NCI-H2081 (cell line): ENCODE measurements at places on chromosomes 12 and 14.

DNA sequence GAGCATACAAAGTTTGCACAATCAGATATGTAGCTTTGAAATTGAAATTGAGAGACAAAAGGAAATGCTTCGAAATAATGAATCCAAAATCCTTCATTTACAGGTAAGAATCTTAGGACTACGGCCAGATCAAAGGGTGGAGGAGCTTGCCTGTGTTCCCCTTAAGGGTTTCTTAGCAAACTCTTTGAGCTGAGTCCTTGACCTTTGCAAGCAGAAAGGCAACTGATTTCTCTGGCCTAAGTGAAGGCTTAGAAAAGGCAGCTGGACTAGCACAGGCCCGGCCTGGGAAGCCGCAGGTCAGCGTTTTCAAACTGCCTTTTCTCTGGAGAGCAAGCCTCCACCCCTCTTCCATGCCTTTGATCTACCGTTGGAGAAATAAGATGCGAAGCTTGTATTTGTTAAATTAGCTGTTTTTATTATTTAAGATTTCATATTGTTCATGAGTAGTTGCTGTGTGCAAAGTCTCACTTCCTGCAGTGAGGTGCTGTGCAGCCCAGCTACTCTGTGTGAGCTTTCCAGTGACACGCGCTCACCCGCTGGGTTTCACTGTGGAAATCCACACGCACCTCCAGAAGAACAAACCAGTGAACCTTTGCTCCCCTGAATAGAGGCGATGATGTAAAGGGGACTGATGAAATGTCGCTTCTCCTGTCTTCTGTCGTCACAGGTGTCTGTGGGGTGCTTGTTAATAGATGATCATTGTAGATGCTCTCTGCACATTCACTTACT is 25.0 kb upstream of the AMN start:
- DNase-seq = no peak

- no peak for DNase-seq
Measured at GRCh38 chr14:43308421-43309110, 1198.5 kb downstream of the FSCB start.

GRCh38 chr14:68886109-68886434 is 93.0 kb downstream of the ACTN1 start:
- DNase-seq = no peak

DNA sequence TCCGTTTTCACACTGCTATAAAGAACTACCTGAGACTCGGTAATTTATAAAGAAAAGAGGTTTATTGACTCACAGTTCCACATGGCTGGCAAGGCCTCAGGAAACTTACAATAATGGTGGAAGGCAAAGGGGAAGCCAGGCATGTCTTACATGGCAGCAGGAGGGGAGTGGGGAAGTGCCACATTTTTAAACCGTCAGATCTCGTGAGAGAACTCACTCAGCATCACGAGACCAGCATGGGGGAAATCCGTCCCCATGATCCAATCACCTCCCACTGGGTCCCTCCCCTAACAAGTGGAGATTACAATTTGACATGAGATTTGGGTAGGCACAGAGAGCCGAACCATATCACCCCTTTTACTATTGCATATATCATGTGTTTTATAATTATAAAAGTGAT is 2.0 kb upstream of the PIGH start:
- no peak for DNase-seq

- DNase-seq = no peak
Measured at GRCh38 chr12:19120795-19121194, 8.7 kb upstream of the PLEKHA5 start.

DNA sequence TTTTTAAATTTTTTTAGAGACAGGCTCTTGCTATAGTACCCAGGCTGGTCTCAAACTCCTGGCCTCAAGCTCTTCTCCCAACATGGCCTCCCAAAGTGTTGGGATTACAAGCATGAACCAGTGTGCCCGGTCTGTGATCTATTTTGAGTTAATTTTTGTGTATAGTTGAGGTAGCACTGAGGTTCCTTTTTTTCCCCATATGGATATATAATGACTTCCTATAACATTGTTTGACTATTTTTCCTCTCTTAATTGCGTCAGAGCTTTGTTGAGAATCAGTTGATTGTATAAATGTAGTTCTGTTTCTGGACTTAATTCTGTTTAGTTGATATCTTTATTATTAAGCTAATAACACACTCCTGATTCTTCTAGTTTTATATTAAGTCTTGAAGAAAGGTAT is 8.6 kb upstream of the M6PR start:
- no peak for DNase-seq

- no peak for DNase-seq
Measured at GRCh38 chr14:104680056-104680805, 9.2 kb upstream of the INF2 start.
